Stimulated activated CD4-positive, alpha-beta T cell treated with anti-CD3 and anti-CD28 coated beads, Interleukin-1b, Interleukin-23, amount 100 ng/mL, for 1 hour (primary cell): ENCODE measurements at places on chromosomes 16 and 17.

DNA sequence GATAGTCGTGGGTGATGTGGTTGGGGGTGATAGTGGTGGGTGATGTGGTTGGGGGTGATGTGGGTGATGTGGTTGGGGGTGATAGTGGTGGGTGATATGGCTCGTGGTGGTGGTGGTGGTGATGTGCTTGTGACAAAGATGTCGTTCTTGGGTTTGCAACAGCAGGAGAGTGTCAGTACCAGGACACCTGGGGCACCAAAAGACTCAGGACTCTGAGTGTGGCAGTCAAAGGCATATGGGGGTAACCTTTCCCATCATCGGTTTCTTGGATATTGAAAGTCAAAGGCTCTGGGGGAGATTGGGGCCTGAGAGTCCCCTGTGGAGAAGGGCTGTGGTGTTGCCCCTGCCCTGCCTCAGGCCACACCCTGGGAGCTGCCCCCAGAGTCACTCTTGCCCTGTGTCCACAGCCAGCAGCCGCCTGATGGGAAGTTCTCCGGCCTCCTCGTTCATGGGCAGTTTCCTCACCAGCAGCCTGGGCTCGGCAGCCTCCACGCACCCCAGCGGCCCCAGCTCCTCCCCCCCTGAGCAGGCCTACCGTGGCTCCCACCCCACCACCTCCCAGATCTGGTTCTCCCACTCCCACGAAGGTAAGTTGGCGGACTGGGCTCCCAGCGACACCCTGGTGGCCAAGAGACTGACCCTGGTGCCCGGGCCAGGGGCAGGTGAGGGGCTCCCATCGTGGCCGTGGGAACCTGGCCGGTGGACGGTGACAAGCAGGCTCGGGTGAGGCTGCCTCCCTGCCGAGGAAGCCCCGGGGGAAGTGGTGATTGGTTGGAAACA is 31.3 kb downstream of the BAHCC1 start:
- DNase-seq = no peak

GRCh38 chr17:68455901-68456338 is 1.4 kb downstream of the WIPI1 start:
- DNase-seq = no peak

DNA sequence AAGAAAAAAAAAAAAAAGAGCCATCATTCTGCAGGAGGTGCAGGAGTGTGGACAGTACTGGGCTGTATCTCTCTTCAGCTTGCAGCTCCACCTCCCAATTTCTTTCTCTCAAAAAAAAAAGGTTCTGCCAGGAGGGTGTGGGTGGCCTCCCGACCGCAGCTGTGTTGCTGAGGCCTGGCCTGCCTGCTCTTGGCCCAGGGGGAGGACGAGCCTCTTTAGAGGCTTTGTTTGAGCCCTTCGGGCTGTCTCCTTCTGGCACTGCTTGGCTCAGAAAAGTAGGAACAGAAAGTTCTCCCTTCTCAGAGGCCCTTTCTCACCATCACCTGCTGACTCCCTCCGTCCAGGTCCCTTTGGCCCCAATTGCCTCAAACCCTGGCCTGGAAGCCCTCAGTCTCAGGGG is 22.2 kb upstream of the C17orf107 start:
- DNase-seq = no peak

- no peak for DNase-seq
Observed at GRCh38 chr16:16075488-16076422, 126.3 kb downstream of the ABCC1 start.

- DNase-seq = no peak
Observed at GRCh38 chr16:69762814-69763598, 874 bp downstream of the WWP2 start.

GRCh38 chr16:60318486-60318885 is 1584.4 kb upstream of the GOT2 start:
- no peak for DNase-seq

DNA sequence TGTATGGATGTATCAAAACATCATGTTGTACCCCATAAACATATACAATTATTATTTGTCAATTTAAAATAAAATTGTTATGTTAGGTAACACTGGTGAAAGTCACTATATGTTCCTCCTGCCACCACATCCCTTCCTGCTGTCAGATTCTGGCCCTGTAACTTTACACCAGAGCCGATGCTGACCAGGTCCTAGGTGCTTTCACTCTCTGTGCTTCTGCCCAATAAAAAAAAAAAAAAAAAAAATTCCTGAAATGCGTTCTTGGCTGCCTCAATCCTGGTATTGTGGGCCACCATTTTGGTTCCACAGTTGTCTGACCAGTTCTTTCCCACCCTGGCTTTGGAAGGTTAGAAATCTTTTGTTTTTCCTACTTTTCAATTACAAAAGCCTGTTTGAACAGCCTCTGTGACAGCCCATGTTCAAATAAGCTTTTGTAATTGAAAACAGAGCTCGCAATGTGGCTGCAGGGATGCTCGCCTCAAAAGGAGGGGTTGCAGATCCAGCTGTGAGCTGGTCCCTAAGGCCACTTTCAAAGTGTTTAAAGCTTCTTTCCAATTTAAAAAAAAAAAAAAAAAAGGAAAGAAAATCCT is 831.0 kb upstream of the EEF2KMT start:
- no peak for DNase-seq

GRCh38 chr17:64259922-64260321 is 3.1 kb downstream of the TEX2 start:
- no peak for DNase-seq

DNA sequence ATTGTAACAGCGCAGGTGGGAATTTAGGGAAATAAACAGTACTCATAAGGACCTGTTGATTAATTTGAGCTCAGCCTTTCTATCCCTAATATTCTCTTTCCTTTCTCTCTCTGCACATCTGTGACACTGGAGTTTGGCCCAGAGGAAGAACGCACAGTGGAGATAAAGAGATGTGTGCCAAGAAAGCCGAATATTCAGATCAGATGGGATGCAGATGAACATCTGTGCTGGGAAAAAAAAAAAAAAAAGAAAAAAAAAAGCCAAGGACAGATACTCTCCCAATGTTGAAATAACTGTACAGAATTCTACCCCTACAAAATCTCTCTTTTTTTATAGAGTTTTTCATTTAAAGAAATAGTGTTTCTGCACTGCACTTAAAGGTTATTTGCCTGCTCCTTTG is 485.4 kb downstream of the KCNJ2 start:
- DNase-seq = no peak

GRCh38 chr16:7209598-7209997 is 123.0 kb upstream of the RBFOX1 start:
- DNase-seq = no peak

DNA sequence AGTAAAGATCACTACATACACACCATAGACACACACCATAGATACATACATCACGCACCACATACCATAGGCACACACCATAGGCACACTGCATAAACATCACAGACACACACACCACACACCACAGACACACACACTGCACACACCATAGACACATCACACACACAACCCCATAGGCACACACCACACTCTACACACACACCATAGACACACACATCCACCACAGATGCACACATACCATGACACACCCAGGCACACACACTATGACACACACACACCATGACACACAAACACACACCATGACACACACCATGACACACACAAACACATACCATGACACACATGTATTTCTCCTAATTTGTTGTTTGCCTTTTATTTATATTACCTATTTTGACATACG is 14.1 kb downstream of the TBC1D16 start:
- no peak for DNase-seq

DNA sequence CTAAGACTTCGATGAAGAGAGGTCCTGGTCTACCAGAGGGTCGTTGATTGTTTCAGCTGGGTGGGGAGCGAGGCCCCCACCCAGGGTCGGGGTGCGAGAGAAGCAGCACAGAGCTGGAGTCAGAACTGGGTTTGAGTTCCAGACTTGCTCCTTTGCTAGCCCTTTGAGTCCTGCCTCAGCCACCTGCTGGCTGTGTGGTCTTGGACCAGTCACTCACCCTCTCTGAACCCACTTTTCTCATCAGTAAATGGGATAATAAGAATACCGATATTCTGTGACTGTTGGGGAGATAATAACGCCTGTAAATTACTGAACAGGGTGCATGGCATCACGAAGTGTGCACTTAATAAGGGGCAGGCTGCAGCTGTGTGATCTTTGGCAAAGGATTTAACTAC is 427 bp upstream of the MMP28 start:
- no peak for DNase-seq

- DNase-seq = no peak
Observed at GRCh38 chr17:9380361-9380760, 195.3 kb downstream of the STX8 start.

DNA sequence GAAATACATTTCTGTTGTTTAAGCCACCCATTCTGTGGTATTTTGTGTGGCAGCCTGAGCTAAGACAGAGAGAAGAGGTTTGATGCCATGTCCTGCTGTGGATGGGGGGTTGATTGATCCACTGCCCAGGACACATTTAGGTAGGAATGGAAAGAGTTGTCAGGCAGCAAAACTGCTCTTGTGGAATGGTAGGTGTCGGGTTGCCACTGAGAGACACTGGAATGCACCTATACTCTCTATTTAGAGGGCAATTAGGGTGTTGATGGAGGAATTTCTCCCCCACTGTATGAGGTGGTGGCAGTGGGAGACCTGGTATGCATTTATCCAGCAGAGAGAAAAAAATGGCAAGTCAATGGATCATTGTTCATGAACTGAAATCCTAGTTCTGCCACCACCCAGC is 30.9 kb downstream of the CBLN1 start:
- no peak for DNase-seq

GRCh38 chr16:22016927-22017326 is 9.0 kb downstream of the MOSMO start:
- no peak for DNase-seq

DNA sequence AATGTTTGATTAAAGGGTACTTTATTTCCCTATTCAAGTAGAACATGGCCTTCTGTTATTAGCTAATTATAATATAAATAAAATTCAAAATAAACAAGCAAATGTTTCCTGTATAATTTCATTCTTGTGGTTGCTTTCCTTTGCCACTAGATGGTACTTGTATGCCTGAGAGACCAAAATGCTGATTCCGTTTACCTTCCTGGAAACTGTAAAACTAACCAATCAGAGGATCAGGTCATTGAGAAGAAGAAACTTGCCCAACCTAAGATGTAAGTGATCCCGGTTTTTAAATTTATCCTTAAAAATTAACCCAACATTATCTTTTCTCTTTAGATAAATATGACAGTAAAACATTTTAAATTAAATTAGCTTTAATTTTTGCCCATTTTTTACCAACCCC is 8.1 kb upstream of the ABCA5 start:
- DNase-seq = no peak

DNA sequence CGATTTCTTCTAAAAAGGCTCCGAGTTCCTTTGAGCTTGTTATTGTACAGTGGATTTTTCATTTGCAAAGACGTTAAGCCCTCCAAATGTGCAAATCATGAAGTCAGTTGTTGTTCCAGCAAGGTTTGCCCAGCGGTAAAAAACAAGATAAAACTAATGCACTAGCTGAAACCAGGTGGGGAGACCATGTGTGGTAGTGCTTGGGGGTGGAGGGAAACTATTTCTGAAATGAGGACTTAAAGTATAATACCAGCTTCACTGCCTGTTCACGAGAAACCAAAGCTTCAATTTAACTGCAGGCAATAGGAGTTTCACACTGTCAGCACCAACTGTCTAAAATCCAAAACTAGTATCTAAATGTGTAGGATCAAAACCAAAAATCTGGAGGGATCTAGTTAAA is 22.3 kb downstream of the SMARCE1 start:
- no peak for DNase-seq

DNA sequence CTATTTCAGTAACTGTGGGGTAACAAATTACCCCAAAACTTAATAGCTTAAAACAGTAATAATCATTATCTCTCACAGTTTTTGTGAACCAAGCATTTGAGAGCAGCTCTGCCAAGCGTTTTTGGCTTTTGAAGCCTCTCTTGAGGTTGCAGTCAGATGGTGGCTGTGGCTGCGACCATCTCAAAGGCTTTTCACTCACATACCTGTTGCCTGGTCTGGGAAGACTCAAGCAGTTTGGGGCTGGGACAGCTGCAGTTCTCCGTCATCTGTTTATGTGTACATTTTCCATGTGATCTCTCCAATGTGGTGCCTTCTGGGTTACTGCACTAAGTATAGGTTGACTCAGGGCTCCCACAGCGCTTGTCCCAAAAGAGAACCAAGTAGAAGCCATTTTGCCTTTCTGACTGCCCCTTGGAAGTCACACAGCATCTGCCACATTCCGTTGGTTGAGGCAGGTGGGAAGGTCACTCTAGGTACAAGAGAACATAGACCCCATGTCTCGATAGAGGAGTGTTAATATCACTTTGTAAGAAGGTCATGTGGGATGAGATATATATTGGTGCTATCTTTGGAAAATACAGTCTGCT is 49.6 kb downstream of the LDHD start:
- DNase-seq = no peak

DNA sequence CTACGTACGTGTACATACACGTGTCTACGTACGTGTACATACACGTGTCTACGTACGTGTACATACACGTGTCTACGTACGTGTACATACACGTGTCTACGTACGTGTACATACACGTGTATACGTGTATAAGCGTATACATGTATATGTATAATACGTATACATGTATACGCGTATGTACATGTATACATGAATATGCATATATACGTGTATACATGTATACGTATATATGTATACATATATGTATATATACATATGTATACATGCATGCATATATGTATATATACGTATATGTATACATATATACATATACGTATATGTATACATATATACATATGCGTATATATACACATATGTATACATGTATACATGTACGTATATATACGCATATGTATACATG is 22.2 kb upstream of the PYY start:
- no peak for DNase-seq

GRCh38 chr16:53984936-53985335 is 281.0 kb downstream of the FTO start:
- DNase-seq = no peak

- DNase-seq = no peak
Observed at GRCh38 chr17:62986549-62986948, 20.5 kb downstream of the TANC2 start.

- no peak for DNase-seq
Observed at GRCh38 chr17:52027081-52027480, 131.4 kb downstream of the CA10 start.

DNA sequence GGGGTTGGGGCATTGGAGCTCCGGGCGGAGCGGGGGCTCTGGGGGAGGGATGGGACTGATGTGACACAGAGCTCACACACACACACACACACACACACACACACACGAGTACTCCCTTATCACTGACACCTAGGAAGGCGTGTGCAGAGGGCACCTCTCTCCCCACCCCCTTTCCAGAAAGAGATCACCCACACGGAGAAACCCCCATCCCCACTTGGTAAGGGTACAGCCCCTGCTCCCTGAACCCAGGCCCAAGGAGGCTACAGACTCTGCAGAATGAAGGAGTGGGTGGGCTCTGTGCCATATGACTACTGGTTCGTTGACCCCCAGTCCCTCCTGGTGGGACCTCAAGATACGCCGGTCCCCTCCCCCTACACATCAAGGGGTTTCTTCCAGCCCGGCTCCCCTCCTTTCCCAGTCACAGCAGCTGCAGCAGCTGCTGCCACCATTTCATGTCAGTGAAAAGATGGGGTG is 8.7 kb upstream of the ARHGAP23 start:
- no peak for DNase-seq
